ENCODE measurements at places on chromosomes 3 and 15.

GRCh38 chr3:164390046-164390445, 688.2 kb downstream of the SI start:
- DNase-seq, result no peak

GRCh38 chr15:101269479-101270223, 7.6 kb downstream of the SELENOS start:
- DNase-seq, result no peak

DNA sequence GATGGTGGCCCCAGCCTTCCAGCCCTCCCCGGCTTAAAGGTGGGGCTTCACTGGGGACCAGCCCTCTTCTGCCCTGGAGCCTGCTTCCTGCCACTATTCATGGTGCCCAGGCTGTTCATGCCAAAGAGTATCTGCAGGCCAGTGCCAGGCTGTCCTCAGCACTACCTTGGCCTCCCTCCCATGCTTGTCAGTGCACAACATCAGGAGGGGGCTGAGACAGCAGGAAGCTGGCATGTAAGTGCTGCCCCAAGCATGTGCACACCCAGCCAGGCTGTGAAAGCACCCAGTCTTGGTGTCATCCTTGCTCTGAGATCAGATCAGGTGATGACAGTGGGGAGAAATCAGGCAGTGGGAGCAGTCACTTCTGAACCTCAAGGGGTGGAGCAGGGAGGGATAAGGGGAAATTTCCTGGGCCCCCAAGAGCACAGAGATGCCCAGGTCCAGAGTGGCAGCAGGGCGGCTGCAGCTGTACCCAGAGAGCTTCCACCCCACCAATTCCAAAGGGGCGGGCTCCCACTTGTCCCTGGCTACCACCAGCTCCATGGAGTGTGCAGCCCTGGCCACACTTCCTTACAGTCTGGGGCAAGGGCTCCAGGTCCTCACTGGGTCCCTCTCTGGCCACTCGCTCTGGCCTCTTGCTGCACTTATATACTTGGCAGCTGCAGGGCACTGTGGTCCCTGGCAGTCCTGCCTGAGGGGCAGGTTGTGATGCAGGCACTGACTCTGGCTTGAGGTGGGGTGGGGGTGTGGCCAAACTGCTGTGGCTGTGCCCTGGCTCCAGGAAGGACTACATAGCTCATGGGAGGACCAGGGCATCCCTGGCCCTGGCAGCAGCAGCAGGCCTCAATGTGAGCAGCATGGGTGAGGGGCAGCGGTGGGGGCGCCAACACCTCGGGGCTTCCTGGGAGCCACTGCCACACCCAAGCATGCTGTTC, 91.4 kb upstream of the TNFSF10 start:
- DNase-seq, result no peak

GRCh38 chr3:10762611-10763247, 53.3 kb upstream of the SLC6A11 start:
- no peak for DNase-seq

DNA sequence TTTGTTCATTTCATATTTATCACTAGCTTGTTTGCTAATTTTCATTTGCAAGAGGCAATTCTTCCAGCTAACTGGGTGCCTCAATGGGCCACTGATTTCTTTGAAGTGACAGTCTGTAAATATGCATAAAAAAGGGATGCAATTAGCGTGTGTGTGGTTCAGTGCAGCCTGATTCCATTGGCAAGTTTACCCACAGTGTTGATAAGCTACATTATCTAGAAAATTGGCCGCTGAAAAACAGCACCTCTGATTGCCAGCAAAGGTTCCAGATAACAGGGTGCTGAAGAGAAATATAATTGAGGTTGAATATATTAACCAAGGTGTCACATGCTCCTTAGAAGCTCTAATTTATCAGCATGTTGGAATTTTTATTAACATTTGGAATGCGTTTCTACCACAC, 76.9 kb downstream of the SAMMSON start:
- DNase-seq, result no peak

- no peak for DNase-seq
These were observed 129.8 kb downstream of the MBNL1 start for GRCh38 chr3:152398495-152398894.

Measured in DMS153 (cell line).